ENCODE measurements at places on chromosomes 3 and 15.
A peak's percentile ranks its signal among the peaks of the same experiment; 100 is the strongest.

DNA sequence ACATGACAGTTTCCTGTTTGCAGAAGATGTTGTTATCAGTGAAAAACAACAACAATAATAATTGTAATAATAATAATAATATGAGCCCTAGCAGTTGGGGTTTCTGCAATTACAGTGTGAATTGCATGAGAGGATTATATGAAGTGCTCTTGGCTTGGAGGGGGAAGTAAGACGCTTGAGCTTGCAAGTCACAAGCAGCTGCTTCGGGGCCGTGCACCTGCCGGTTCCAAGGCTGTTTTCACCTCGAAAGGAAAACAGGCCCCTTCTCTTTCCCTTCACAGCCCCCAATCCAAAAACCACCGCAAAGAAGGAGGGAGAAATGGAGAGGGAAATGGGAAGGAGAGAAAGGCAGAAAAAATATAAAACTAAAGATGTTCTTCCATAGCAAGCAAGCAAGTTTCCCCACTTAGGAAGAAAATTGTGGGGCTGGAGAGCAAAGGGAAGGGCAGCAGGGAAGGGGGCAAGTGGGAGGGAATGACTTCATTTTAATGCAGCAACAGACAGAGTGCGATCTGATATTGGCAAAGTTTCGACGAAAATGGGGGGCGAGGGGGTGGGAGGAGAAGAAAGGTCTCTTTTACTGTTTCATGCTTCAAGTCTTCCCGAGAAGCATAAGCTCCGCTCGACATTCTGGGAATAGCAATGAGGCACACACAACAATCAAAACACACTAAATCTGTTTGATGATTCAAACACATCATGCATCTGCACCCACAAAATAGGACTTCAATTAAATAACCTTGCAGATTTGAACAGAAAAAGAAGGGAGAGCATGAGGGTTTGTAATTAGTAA is 284.2 kb upstream of the ATP11B start:
- DNase-seq, result peak; percentile 8

GRCh38 chr3:127159543-127159942 is 33.4 kb upstream of the PRR23E start:
- no peak for DNase-seq

DNA sequence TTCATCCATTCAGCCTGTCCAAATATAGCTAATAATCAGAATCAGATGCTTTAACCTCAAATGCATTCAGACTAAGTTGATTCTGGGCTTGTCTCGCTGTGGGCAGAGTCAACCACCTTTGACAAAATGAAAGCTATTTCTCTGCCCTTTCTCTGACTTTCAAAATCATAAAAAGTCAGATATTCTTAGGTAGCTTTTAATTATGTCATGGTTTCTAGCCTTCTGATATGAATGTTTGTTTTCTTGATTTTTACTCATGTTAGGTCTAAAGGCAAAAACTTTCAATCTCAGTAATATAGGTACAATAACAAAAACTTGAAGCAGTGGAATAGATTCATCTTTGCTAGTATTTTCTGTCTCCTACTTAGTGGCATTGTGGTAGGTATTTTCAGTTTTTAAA is 25.3 kb upstream of the C15orf61 start:
- no peak for DNase-seq

- DNase-seq, result no peak
These were observed 136.3 kb downstream of the DIPK2A start for GRCh38 chr3:144107923-144108322.

- DNase-seq, result no peak
These were observed 56.7 kb upstream of the MAGI1 start for GRCh38 chr3:66095295-66096001.

- DNase-seq, result no peak
These were observed 220.6 kb downstream of the SLCO3A1 start for GRCh38 chr15:92074101-92074500.

DNA sequence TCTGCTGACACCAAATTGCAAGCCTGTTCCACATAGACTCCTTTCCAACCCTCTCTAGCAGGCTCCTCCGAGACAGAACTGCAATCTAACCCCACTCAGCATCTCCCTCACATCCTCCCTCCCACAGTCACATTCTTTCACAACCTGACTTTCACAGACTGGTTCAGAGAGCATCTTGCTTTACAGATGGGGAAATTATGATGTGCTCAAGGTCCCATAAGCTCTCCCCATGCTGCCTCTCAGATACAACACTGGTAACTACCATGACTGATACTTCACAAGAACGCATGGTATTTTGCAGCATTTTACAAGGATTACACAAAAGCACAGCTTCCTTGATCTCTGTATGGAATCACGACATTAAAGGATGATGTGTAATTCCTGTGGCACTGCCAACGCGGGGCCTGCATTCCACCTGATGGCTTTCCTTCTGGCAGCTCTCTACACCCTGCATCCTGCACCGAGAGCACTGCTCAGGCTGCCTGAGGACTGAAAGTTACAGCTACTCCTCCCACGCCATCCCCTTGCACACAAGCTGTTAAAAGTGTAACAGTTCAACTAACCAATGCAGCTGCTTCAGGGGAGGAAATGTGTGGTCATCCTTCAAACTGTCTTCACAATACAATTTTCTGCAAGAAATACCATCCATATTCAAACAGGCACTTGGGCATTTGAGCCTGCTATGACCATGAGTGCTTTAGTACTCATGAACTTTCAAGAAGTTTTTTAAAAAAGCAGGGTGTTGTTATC is 27.6 kb downstream of the TBC1D2B start:
- DNase-seq, result peak; percentile 89

- DNase-seq, result no peak
These were observed 222.9 kb downstream of the DTWD1 start for GRCh38 chr15:49843725-49844124.

DNA sequence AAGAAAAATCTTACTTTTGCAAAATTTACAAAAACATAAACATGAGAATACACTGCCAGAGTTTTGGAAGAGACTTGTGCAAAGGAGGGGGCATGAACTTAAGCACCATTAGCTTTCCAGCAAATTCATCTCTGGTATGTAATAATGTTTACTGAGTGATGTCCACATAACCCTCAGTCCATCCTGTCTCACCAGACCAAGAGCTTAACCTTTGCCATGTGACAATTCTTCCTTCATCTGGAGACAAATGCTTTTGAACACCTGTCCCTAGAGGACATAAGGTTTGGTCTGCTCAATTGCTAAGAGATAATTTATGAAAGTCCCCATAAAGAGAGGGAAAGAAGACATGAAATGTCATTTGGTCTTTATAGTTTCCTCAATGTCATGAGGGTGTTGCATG is 412.3 kb downstream of the ERC2 start:
- no peak for DNase-seq

GRCh38 chr3:60298141-60298540 is 953.1 kb downstream of the FHIT start:
- no peak for DNase-seq

DNA sequence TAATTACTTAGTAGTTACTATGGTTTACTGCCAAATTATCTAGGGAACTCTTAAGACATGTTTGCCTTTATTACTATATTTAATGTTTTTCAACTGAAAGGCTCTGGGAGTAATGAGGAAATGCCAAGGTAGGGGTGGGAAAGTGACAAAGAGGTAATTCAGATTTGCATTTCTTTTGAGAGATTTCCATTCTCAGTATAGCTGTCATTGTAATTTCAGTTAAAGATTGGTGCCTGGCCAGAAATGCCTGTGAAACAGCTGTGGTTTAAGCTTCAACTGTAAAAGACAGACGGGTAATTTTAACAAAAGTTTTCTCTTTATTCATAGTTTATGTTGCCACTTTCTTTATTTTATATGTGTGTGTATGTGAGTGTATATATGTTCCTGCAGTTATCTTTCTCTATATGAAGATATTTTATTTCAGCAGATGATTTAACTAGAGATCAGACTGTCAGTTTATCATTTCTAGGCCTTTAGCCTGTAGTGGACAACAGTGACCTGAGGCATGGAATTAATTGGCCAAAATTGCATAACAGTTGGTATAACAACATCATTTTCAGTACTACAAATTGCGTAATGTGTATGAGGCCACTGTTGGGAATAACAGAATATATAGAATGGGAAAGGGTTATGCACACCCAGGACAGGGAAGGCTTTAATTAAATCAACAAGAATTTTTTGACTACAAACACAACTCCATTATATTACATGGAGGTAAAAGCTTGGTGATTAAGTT is 119.0 kb downstream of the BBX start:
- DNase-seq, result peak; percentile 37

DNA sequence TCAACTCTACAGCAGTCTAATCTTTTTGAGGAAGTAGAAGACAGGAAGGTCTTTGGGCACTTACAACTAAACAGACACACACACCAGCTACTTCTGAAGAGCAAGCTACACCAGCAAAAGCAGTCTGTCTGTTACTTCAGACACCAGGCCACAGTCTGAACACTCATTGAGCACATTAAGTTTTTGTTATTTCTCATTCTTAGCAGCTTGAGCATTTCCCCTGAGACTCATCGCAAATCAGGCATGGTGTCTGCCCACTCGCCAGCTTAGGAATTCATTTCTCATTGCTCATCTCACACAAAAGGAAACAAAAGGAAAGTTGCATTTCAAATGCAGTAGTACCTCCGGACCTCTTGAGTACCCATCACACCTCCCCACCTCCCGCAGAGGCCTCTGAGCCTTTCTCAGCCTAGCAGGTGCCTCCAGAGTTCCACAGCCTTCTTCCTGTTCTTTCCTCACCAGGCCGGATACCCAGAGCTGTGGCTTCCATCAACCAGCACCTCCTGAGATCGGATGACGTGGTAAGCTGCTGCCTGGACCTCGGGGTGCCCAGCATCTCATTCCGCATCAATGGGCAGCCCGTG is 302.0 kb downstream of the RYR3 start:
- DNase-seq, result peak; percentile 51

DNA sequence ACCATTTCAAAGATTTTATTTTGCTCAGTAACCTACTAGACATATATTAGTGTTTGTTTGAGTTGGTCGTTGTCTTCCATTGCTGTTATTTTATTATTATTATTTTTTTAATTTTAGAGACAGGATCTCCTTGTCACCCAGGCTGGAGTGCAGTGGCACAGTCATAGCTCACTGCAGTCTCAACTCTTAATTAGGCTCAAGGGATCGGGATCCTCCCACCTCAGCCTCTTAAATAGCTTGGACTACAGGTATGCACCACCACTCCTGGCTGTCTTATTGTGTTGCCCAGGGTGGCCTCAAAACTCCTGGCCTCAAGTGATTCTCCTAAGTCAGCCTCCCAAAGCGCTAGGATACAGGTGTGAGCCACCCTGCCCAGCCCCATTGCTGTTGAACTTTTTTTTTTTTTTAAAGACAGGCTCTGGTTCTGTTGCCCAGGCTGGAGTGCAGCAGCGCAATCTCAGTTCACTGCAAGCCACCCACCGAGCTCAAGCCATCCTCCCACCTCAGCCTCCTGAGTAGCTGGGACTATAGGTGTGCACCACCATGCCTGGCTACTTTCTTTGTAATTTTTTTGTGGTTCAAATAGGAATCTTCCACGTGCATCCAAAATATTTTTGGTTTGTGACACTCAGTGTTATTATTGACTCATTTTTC is 18.2 kb downstream of the SETD5 start:
- DNase-seq, result no peak
